ENCODE measurements at places on chromosomes 3 and 15. TPM values are rescaled to one million over a fixed set of nuclear protein-coding genes. Genes with fewer than 3 reads are reported as not detected.
A peak's percentile ranks its signal among the peaks of the same experiment; 100 is the strongest.

DNA sequence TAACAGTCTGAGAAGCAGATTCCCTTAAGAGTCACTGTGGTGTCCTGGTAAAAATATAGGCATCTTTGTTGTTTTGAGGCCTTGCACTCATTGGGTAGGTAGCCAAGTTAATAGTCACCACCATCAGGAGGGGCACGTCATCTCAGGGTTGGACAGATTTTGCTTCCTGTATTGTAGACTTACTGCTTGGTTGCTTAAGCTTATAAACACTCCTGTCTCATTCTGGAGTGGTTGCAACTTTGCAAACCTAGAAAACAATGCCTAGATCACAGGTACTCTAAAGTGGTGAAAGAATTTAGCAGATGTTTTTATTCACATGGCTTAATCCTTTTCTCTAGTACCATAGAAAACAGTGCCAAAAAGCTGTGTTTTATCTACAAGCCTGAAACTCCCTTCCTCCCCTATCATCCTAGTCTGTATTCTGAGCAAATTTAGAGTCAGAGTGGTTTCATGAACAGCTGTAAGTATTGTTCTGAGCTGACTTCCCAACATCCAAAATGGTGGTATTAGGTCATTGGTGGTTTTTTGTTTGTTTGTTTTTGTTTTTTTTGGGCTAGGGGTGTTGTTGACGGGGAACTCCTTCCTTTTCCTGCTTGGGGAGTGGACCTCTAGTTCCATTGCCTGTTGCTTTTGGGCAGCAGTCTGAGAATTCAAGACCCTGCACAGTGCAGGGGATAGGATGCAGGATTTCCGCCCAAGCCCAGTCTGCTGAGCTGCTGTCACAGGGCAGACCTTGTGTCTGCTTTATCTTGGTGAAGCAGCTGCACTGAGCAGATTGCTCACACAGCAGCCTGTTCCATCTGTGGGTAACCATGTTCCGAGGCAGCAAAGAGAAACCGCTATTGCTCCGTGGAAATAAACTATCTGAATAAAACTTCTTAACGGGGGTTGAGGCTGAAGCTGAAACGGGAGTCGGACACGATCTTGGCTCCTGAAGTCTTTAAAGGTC is 202.0 kb downstream of the AKAP13 start:
- DNase-seq, result peak; percentile 31

DNA sequence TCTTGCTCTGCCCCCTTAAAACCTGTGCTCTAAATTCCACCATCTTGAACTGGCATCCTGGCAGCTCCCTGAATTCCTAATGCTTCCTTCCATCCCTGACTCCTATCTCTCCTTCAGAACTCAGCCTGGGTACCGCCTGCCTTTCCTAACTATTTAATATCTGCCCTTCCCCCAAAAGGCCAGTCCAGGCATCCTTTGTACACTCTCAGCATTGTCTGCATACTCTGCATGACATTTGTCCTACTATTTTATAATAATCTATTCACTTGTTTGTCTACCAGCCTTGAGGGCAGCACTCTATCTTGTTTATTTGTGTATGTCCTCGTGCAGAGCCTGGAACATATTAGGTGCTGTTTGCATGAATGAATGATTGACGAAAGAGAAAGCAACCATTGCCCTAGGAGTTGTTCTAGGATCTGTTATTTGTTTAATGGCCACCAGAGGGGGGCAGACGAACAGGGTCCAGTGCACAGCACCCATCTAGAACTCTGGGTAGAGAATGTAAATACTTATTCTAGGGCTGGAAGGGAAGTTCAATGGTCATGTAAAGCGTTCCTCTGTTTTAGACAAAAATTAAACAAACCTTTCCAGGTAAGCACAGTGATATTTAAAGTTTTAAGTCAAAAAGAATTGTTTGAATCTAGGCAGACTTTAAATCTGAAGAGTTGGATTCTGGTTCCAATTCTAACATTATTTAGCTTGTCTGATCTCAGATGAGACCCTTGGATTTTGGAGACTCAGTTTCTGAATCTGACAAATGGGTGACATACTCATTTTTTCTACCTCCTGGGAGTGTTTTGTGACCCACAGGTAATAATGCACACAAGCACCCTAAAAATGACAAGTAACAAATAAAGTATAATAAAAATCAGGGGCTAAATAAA is 125.8 kb upstream of the GALNT15 start:
- DNase-seq, result peak; percentile 12

DNA sequence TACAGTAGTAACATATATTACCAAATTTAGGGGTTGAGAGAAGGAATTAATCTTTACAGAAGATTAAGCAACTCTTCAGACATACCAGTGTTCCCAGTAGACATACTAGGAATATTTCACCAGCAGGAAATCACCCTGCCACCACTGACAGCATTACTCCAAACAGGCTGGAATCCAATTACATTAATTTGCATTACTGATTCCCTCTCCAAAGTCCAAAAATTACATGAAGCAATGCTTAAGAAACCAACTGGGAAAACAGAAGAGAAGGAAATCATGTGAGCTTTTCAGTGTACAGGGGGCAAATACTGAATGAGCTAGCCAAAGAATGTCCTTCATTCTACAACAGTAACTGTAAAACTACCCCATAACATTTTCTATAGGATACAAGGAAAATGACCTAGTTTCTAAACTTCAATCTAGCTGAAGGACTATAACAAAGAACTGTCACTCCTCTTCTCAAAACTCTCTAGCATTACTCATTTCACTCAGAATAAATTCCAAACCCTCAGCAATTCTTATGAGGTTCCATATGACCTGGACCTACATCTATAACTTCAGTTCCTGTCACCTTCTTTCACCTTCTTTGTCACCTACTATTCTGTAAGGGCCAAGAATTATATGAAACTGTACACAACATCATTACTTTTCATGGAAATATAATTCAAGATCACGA is 72.7 kb downstream of the INO80 start:
- DNase-seq, result no peak

DNA sequence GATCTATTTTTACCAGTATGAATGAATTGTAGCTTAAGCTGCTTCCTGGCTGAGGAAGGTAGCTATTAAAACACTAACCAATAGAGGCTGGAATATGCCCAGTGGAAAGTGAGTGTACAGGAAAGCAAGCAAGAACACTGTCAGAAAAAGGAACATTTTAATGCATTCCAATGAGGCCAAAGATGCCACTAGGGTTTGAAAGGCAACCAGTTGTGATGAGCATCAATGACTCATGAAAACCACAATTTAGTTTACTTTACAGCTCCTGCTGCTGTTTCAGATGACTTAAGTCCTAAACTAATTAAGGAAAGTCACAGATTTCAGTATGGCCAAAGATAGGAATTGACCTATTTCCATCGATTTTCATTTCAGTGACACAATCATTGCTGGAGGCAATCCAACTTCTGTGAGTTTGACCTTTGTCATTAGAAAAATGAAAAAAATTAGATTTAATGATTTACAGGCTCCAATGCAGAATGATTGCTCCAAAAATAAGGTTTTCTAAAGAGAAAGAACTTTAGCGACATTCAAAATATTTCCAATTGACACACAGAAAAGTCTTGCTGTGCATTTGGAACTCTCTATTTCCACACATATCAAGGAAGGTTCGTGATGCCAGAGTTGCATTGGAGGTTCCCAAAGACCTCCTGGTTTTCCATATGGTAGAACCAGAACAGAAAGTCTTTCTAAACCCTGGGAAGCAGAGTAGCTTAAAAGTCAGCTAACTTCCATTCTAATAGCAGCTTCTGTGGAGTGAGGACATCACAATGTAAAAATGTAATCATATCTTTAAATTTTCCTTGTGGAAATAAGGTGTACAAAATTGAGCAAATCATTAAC is 103.0 kb downstream of the SUCNR1 start:
- peak; percentile 62 for DNase-seq

DNA sequence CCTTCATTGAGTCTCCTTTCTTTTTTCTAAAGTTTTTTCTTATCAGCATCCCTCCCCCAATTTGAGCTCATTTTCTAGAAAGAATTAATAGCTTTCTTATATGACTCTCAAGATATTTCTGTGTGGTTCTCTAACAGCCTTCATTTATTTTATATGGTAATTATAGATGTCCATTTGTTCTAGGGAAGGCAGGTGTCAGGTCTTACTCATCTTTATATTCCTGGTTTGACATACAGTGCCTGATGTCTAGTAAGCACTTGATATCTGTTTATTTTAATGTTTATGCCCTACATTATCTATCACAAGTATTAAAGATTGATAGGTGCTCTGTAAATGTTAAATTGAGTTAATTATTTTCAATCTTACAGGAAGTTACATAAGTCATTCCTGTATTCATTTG is 426.7 kb upstream of the TPRG1 start:
- no peak for DNase-seq

DNA sequence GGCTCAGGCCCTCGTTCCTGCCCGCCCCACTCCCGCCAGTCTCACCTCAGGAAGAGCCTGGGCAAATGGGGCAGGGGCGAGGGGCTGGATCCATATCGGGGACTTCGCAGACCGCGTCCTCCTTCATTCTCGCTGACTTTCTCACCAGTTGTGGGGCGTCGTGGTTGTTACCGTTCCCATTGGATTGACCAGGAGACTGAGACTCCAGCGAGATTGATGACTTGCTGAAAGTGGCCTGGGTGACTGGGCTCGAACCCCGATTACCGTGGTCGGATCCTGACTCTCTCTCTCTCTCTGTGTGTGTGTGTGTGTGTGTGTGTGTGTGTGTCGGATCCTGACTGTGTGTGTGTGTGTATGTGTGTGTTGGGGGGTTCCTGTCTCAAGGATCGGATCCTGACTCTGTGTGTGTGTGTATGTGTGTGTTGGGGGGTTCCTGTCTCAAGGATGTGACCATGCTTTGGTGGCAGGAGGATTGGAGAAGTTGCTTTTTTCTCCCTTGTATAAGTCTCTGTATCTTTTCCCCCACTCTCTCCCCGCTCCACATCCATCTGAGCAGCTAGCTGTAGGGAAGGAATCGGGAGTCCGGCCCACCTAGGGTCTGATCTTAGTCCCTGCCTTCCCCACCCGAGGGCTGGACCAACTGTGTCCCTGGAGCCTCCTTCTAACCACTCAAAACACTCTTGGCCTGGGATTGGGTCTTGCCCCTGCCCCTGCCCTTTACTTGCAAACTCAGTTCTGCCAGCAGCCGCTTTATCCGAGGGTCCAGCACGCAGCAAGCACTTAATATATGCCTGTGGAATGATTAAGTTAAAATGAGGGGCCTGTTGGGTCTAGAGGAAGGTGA is 603 bp downstream of the PLEKHO2 start:
- peak; percentile 28 for DNase-seq

RAD54L2 gene
- 5.9 TPM for total RNA-seq

PPM1L gene
- not detected for total RNA-seq

CLDN16 gene
- total RNA-seq, result not detected
